ENCODE measurements at places on chromosomes 1 and 21. TPM values are rescaled to one million over a fixed set of nuclear protein-coding genes. Genes with fewer than 3 reads are reported as not detected.

The DYNLT5 gene
- total RNA-seq = not detected

The SIM2 gene
- total RNA-seq = 0.44 TPM

The SRSF4 gene
- total RNA-seq = 34.6 TPM

The LCE1C gene
- not detected for total RNA-seq

The CGN gene
- 0.72 TPM for total RNA-seq

The ATP1A4 gene
- not detected for total RNA-seq

The TMEM52 gene
- total RNA-seq = 0.44 TPM

The PADI2 gene
- 0.29 TPM for total RNA-seq

The S100A8 gene
- total RNA-seq = not detected

The ZNF648 gene
- total RNA-seq = under 0.01 TPM

The GPA33 gene
- total RNA-seq = not detected
